Fibroblast of upper back skin (primary cell): ENCODE measurements at places on chromosomes 4 and X.

GRCh38 chrX:70979136-70979762 lies 48.4 kb upstream of the SLC7A3 start:
- DNase-seq, result peak; percentile 62

GRCh38 chrX:134324359-134324758 lies 87.4 kb downstream of the CCDC160 start:
- no peak for DNase-seq

DNA sequence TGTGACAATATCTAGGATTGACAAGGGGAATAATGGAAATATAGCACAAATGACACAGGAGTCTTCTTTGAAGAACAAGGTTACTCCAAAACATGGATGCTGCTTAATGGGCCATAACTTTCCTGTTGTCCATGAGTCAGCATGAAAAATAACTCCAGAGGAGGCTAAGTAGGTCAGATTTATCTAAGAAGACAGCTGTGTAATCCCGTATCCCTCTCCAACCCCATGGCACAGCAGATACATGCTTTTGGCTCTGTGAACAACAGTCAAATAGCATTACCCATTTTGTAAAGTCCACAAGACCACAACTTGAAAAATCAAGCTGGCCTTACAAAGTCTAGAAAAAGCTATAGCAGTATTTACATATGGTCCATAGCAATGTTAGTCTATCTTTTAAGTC lies 2.1 kb upstream of the TMEM131L start:
- DNase-seq, result no peak

GRCh38 chrX:8726031-8726652 lies 5.8 kb downstream of the ANOS1 start:
- no peak for DNase-seq

DNA sequence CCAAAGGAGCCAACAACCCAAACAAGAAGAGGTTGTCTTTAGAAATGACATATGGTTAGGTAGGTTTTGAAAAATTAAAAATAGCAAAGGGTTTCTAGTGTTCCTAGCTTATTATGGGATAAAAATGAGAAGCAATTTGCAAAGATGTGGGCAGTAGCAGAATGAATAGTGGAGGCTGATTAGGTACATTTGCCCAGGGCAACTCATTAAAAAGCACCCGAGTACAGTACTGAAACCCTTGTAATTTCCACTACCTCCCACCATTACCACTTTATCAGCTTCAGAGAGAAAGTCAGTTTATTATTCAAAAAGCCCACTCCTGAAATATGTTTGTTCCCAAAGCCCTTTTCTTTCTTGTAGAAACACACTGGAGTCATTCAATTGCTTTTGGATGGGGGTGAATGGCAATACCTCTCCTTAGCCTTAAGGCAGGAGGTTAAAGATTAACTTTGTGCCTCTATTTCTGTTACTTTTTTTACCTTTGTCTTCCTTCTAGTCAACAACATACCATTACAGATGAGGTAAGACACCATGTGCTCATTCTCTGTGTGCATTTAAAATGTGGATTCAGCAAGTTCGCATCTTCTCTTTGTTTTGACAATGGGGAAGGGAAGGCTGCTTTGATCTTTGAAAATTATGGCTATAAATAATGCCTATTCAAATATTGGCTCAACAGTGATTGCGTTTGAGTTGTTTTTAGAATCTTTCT lies 353.8 kb upstream of the CASK start:
- DNase-seq, result no peak

DNA sequence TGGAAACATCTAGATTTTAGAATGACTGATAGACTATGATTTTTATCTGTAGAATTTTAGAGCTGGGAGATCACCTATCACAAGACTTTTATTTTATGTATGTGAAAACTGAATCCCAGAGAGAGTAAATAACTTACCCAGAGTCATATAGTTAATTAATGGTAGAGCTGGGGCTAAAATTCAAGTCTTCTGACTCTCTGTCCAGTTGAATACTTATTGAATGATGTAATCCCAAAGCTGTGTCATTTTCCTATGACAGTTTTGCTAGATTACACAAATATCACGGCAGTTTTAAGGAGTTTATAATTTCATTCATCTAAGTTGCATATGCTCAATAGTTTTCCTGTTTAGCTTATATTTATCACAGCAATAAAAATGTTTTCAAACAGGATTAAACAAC lies 6.7 kb downstream of the NRK start:
- no peak for DNase-seq

- DNase-seq, result no peak
These were observed 13.3 kb upstream of the ZNF827 start for GRCh38 chr4:145951931-145952330.

GRCh38 chrX:94830717-94831116 lies 1156.7 kb downstream of the FAM133A start:
- DNase-seq, result no peak

GRCh38 chr4:146458594-146458993 lies 63.1 kb downstream of the SLC10A7 start:
- DNase-seq, result no peak

DNA sequence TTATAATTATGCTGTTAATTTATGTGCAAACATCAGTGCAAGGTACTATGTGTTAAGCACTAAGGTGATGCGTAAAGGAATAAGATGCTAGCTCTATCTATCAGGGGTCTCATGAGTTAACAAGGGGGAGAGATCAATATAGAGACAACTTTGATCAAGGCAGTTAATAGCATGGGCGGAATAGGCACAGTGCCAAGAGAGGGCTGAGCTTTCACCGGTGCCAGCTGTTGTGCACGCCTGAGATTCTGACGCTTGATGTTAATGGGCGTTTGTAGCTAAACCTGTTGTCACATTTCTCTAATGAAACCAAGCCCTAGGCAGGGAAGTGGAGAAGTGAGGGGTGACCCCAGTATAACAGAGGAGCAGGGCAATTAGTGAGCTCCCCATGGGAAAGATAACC lies 86.0 kb upstream of the NMU start:
- DNase-seq, result no peak

- DNase-seq, result no peak
These were observed 19.6 kb upstream of the TET2 start for GRCh38 chr4:105127170-105127445.

GRCh38 chr4:142845293-142846107 lies 601 bp downstream of the INPP4B start:
- no peak for DNase-seq

DNA sequence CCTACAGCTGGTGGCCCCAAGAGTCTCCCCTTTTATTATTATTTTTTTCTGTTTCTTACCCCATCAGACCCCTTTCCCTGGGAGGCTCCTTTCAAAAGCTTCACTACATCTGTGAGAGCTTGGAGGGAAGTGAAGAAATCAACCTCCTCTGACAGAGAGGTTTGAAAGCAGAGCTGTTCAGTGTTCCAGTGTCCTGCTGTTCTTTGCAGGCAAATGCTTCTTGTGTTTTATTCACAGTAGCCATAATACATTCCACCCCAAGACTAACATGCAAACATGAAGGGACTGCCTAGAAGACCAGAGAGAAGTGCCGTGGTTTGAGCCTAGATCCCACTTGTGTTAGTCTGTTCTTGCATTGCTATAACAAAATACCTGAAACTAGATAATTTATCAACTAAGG lies 192.1 kb downstream of the PTTG2 start:
- no peak for DNase-seq

- no peak for DNase-seq
These were observed 53.2 kb downstream of the PPM1K start for GRCh38 chr4:88230969-88231771.

DNA sequence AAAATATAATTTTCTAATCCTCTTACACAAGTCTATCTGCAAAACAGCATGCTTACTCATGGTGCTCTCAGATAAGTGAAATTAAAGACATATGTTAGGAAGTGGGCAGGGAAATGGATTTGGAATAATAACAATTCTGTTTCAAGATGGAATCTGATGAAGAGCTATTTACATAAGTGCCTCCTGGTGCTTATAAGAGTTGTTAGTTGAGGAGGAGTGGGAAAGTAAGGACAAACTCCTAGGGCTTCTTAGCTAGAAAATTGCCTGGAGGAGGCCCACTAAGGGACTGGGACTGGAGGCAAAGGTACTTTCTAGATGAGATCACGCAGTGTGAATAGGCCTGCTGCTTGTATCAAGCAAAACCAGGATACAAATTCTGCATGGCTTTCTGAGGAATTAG lies 939.8 kb downstream of the GLUD2 start:
- DNase-seq, result peak; percentile 68

DNA sequence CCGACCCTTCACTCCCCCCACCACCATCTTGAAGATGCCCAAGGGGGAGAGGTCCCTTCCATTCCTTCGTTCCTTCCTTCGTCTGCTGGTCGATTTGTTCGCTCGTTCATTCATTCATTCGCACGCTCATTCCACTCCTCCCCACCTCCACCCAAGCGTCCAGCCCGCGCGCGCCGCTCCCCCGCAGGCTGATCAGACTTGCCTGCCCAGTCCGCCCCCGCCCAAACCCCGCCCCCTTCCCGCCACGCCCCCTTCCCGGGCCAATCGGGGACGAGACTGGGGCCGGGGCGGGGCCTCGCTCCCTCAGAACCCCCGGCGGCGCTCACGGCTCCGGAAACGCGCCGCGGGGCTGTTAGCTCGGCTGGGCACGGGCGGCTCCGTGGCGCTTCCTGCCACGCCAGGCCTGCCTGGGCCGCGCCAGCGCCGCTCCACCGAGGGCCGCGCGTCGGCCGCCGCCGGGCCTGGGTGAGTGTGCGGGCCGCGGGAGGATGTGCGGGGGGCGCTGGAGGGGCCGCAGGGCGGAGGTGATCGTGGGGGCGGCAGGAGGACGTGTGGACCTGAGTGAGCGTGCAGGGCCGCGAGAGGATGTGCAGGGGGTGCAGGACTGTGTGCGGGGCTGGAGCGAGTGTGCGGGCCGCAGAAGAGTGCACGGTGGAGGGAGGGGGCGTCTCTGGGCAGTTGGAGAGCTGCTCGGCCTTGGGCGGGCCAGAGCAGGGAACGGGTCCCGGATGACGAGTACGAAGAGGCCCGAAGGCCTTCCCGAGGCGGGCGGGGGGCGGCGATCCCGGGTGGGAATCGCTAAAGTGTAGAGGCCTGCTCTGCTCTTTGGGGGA lies at the start of gene ZNF275:
ZNF275 (plus strand) TSS at position 333 of the 833 bp plus-strand sequence. CDS start 2,527 bp downstream, outside the sequence.
- DNase-seq, result peak; percentile 73

GRCh38 chr4:2591189-2591588 lies 54.7 kb downstream of the FAM193A start:
- DNase-seq, result no peak

DNA sequence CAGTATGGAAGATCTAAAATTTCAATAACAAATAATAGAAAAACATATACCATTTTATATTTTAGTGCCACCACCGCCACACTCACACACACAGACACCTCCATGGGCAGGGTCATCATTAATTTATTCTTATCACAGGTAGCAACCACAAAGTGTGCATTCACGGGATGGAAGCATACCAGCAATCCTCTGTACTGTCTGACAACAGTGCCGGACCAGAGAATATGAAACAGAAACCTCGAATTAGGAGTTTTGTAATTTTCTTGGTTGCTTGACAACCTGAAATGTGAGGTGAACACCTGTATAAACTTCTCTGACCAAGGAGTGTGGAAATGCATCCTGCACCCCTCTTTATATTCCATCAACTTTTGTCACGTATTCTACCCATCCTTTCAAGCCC lies 213.9 kb upstream of the KCNIP4 start:
- DNase-seq, result no peak

GRCh38 chr4:173371292-173372192 lies 788 bp downstream of the SAP30 start:
- peak; percentile 72 for DNase-seq

GRCh38 chr4:91527056-91527455 lies 776.7 kb upstream of the GRID2 start:
- DNase-seq, result no peak

DNA sequence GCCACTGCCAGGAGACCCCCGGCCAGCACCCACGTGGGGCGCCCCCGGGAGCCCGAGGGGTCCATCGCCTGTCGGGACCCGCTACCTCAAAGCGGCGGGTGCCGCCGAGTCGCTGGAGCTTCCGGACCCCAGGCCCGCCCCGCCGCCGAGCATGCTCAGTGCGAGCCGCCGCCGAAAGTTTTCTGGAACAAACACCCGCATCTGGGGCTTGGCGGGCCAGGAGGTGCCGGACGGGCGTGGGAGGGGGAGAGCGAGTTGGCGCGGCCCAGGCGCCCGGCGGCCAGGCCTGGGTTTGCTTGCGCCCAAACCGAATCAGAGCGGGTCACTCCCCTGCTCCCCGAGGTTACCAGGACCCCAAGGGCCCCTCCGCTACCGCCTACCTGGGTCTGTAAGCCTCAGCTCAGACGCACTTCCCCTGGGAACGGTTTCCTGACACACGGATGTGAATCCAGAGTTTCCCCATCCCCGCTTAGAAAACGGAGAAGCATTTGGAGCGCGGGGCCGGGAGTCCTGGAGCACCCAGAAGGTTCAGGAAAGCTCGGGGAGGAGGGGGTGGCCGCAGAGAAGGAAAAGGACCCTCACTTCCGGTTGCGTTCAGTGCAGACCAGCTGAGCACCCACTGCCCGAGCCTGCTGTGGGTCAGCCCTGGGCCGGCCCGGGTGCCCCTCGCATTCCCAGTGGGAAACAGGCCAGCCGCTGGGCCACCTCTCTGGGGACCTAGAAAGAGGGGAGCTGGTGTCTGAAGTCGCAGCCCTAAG lies at the start of gene EVC2:
EVC2 (minus strand) TSS at position 111 of the 758 bp plus-strand sequence; CDS start at position 65, 46 bp downstream.
- DNase-seq, result peak; percentile 58
